SJSA1 (cell line): ENCODE measurements at places on chromosomes 1 and 21. TPM values are rescaled to one million over a fixed set of nuclear protein-coding genes. Genes with fewer than 3 reads are reported as not detected.

- DNase-seq: no peak
These were observed 55.1 kb downstream of the PCBP3 start for GRCh38 chr21:45698493-45699184.

DNA sequence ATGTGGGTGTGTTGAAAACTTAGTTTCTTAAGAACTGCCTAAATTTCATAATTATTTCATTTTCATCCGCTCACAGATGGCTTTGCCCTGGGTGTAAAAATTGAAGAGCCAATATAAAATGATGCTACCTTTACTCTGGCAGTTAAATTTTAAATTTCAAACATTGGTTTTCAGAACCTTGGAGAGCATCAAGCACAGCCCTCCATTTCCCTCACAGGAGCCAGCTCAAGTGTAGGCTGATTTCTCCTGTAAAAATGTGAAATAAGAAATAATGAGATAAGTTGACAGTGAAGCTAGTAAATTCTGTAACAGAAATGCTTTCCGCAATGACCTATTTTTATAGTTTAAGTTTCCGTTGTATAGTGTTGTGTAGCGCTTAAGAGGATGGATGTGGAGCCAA lies 53.9 kb upstream of the AKT3 start:
- no peak for DNase-seq

- no peak for DNase-seq
These were observed 10.5 kb downstream of the MAP3K6 start for GRCh38 chr1:27356277-27356618.

GRCh38 chr1:57719274-57719673 lies 295.4 kb upstream of the DAB1 start:
- no peak for DNase-seq

Gene PCAT6
- total RNA-seq: not detected in 2 replicates

Gene BTG2
- 4.0 and 6.6 TPM in 2 replicates for total RNA-seq

Gene TCHH
- 0.05 TPM in 1 of 2 replicates, not detected in the other for total RNA-seq

- peak; percentile 35 for DNase-seq
These were observed 48.1 kb downstream of the ELAPOR1 start for GRCh38 chr1:109161858-109162606.
